Fibroblast of skin of right quadriceps (primary cell): ENCODE measurements at places on chromosomes 11 and 22.

GRCh38 chr11:17915500-17916143 lies 97.2 kb downstream of the SERGEF start:
- no peak for DNase-seq

- DNase-seq: peak; percentile 72
Observed at GRCh38 chr11:28529540-28530410, 421.6 kb downstream of the METTL15 start.

GRCh38 chr11:7422544-7423331 lies 62.6 kb upstream of the OLFML1 start:
- no peak for DNase-seq

GRCh38 chr11:101825531-101825930 lies 89.3 kb upstream of the CEP126 start:
- DNase-seq: no peak

DNA sequence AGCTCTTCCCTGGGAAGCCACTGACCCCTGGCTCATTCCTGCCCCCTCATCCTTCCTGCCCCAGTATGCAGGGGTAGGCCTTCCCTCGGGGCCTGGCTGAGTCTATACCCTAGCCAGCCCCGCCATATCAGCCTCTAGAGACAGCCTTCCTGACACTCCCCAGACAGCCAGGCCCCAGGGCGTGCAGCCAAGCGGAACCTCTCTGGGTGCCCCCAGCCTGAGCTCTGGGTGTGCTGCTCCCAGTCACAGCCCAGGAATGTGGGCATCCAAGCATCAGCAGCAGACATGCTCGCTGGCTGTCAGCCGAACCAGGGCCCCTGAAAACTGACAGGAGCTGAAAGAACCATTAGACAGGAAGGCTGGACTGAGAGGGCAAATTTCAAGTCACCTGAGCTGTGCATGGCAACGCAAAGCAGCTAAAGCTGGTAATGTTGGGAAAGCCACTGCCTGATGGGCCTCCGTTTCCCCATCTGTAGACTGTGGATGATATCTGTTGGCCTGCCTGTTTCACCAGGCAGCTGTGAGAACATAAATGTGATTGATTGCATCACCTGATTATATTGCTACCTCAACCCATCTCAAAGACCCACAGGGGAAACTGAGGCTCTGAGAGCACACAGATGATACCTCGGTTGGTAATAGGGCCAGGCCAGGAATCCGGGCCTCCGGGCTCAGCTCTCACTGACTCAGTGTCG lies 93.2 kb downstream of the LRRC32 start:
- DNase-seq: peak; percentile 89

DNA sequence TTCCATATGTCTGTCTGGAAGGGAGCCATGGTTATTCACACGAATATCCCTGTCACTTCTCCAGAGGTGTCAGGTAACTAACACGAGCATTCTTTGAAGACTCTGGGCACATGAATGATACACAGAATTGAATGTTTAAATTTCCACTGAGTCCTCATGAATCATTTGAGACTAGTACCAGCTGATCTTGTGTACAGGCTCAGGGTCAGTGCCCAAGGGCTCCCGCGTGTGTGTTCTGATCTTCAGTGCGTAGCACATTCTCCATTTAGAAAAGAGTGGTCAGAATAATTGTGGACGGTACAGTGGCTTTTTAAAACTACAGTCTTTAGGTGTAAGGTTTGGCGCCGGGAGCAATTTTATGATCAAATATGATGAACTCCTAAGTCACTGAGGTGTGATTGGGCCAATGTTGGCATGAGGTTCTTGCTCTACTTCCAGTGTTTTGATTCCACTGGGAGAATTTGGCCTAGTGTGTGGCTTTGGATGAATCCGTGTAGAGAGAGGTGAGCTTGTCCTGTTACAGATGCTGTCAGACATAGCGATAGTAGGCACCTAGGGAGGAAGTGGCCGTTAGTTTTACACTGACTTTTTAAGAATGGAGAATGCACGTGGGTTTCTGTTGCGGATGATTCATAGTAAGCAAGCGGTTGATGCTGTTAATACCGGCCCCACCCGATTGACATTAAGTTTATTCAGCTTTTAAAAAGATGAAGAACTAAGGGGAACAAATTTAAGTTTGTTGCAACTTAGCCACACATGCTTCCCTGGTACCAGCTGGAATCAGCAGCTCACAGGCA lies 22.2 kb downstream of the NUP50 start:
- DNase-seq: no peak

- DNase-seq: no peak
Observed at GRCh38 chr11:9678576-9678975, 14.7 kb downstream of the SWAP70 start.

DNA sequence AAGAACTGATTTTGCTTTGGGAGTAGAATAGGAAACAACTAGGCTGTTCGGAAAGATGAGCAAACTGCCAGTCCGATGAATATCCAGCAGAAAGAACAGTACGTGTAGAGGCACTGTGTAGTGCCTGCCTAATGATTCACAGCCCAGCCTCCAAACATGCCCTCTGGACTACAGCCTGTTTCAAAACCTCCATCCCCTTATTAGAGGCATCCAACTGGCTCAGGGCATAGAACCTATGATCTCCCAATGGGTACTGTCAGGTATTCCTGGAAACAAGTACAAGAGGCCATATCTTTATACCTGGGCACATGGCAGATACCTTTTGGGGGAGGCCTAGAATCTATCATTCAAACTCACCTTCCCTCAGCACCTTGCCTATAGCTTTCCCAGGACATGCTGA lies 4.9 kb downstream of the RRP8 start:
- no peak for DNase-seq

DNA sequence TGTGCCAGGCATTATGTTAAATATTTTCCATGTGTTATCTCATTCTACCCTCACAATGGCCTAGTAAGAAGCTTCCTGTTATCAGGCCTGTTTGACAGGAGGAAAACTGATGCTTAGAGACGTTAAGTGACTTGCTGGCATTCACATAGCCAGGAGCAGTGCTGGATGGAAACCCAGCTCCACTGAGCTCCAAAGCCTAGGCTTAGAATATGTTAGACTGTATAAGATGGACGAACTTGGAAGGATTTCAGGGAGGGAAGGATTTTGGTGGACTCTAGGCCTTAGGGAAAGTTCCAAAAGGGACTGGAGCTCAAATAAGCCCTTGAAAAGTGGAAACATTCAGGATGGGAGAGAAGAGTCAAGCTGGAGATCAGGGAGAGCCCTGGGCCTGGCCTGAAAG lies 2.1 kb downstream of the CD44 start:
- no peak for DNase-seq

- DNase-seq: peak; percentile 36
Observed at GRCh38 chr11:131606811-131607335, 236.5 kb downstream of the NTM start.

- no peak for DNase-seq
Observed at GRCh38 chr11:69277074-69277809, 16.7 kb upstream of the MYEOV start.

DNA sequence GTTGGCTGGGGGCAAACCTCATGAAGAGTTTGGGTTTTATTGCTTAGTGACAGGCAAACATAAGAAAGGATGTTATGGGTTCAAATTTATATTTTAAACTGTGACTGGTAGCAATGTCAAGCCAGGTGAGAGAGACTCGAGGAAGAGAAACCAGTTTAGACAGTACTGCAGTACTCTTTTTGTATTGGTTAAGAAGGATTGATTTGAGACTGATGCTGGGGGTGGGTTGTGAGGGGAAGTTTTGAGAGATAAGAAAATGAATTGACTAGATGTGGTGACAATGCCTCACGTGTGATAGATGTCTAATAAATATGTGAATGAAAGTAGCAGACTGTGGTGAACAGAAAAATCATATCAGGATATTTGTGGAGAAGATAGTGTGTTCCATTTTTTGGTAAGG lies 142.4 kb downstream of the DDX10 start:
- DNase-seq: no peak

- DNase-seq: no peak
Observed at GRCh38 chr11:19493446-19494213, 219.0 kb upstream of the NAV2 start.

- no peak for DNase-seq
Observed at GRCh38 chr22:40627612-40628011, 8.9 kb downstream of the MRTFA start.

DNA sequence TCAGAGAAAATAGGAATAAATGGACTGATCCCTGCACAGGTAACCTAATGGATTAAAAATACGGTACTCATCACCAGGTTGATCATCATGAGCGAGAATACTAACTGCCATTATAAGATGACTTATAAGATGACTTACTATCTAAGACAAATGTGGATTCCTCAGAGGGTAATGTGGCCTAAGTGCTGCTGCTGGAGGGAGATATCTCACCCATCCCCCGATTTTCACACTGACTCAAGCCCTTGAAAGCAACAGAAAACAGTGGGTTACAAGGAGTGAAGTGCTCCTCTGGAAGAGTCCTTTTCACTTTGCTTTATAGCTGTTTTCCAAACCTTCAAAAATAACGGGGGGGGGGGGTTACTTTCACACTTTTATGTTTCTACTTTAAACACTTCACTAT lies 920 bp downstream of the TMEM218 start:
- peak; percentile 10 for DNase-seq
